Subcutaneous adipose tissue (tissue), 4 donors: ENCODE measurements at places on chromosomes 1 and 21. TPM values are rescaled to one million over a fixed set of nuclear protein-coding genes. Genes with fewer than 3 reads are reported as not detected.

Gene GJA8
- total RNA-seq, result not detected

Gene SLAMF8
- total RNA-seq, result 79.9 TPM

Gene GBP4
- total RNA-seq, result 5.4 TPM

Gene TMIGD3
- total RNA-seq, result 9.9 TPM

Gene DNAH14
- total RNA-seq, result 1.7 TPM

Gene ZNF683
- not detected for total RNA-seq

Gene BSND
- not detected for total RNA-seq

Gene GJB3
- total RNA-seq, result not detected

Gene VANGL2
- 0.44 TPM for total RNA-seq

Gene ITLN2
- total RNA-seq, result not detected

Gene TMEM50B
- 73.5 TPM for total RNA-seq

Gene TPTE
- total RNA-seq, result not detected

Gene VHLL
- total RNA-seq, result not detected

Gene FPGT
- total RNA-seq, result 15.7 TPM

Gene PLCH2
- 0.68 TPM for total RNA-seq

Gene ANKRD65
- 11.2 TPM for total RNA-seq

Gene SFN
- not detected for total RNA-seq

Gene RHD
- not detected for total RNA-seq

Gene VTCN1
- not detected for total RNA-seq

Gene SELP
- total RNA-seq, result 7.3 TPM

Gene SPRR2A
- total RNA-seq, result not detected

Gene HSD11B1
- total RNA-seq, result 165 TPM

Gene ASPM
- 4.9 TPM for total RNA-seq

Gene PARS2
- 2.6 TPM for total RNA-seq

Gene CRP
- not detected for total RNA-seq

Gene OR2T29
- total RNA-seq, result not detected

Gene CD101
- 0.49 TPM for total RNA-seq

Gene C1orf116
- total RNA-seq, result not detected

Gene SPATA45
- total RNA-seq, result not detected
